Stimulated activated CD4-positive, alpha-beta T cell treated with anti-CD3 and anti-CD28 coated beads, Interleukin-4, amount 100 ng/mL, for 4 hours (primary cell): ENCODE measurements at places on chromosomes 2 and 18.

- no peak for DNase-seq
These were observed 163.9 kb upstream of the THUMPD2 start for GRCh38 chr2:39942950-39943349.

DNA sequence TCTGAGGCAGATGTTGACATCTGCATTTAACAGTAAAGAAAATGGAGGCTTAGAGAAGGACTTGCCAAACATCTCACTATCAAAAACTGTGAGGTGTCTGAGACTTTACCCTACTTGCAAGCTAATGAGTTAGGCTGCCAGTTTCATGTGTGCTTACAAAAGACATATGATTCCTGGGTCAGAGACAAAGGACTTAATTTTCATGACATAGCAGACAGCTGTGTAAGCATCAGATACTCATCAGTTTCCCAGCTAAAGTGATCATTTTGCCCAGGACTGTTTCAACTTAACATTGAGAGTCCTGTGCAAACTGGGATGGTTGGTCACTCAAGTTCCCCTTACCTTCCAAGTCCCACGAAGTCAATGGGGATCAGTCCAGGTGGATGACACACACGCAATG is 18.9 kb upstream of the DAPL1 start:
- DNase-seq, result no peak

GRCh38 chr2:178404368-178404767 is 46.6 kb downstream of the PRKRA start:
- no peak for DNase-seq

GRCh38 chr2:117321816-117322215 is 492.7 kb upstream of the DDX18 start:
- no peak for DNase-seq

GRCh38 chr2:64157792-64158191 is 13.6 kb upstream of the PELI1 start:
- DNase-seq, result no peak

- no peak for DNase-seq
These were observed 185.7 kb downstream of the HAUS1 start for GRCh38 chr18:46289931-46290330.

GRCh38 chr18:46877329-46877987 is 39.8 kb downstream of the PIAS2 start:
- no peak for DNase-seq

DNA sequence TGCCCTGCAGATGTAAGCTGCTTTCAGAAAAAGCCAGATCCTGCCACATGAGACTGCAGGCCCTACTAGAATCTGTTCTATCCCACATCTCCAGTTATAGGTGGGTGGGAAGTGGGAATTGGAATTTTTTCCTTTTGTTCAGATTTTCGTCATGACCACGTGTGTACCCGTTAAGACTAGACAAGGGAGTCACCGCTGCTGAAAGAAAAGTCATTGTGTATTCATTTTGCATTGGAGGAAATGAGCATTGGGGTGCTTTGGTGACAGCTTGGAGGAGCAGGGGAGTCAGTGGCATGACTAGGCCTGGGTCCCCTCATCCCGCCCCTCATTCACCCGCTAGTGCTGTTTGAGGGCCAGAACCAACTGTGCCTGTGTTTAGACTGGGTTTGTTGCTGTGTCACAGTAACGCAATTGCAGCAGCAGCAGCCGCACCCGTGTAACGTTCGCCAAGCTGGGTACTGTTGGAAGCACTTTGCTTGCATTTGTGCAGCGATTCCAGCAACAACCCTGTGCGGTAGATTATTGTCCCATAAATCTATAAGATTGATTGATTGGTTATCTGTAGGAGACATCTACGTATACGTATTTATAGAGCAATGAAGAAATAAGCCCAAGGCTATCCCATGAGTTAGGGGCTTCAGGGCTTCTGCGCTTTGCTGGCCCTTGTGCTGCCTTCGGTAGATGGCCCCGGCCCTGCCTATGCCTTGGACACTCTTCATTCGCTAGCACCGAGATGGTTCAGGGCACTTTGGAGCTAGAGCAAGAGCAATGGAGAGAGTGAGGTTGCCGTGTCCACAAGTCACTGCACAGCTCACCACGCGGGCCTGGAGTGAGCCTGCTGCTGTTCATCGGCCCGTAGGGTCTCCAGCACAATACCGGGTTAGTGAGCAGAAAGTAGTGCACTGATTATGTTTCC is 194.9 kb downstream of the AGAP1 start:
- no peak for DNase-seq

DNA sequence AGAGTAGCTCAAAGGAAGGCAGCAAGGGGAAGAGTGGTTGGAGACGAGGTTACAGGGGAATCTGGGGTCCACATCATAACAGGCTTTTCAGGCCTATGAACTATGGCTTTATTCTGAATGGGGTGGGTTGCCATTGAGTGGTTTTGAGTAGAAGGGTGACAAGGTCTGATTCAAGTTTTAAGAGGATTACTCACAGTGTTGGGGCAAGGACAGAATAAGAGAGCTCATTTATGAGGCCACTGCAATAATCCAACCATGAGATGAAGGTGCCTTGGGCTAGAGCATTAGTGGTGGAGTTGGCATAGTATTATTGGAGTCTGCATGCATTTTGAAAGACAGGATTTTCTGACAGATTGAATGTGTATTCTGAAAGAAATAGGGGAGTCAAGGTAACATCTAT is 315.9 kb downstream of the RNF144A start:
- no peak for DNase-seq

DNA sequence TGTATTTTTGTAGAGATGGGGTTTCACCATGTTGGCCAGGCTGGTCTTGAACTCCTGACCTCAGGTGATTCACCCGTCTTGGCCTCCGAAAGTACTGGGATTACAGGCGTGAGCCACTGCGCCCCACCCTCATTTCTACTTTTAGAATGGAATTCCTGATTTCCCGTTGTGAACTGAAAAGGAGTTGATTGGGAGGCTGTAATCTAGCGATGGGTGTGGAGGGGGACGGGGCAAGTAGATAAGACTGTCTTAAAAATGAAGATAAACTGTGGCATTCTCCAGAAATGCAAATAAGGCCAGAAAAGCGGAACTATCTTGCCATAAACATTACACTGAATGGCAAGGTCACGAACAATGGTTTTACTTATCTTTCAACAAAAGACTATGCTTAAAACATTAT is 135.4 kb downstream of the TRIB2 start:
- DNase-seq, result no peak

DNA sequence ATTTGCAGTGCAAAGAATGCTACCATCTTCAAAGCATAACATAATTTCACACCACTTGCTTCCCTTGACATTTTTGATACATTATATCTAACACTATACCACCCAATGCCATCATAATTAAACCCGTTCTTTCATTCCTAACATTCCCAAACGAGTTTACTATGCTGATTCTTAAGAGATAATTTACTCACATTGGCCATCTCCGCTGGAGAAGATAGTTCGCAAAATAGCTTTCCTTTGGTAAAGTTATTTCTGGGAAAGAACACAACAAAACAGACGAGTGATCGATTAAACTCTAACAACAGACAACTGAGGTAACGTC is 716 bp downstream of the MMADHC start:
- DNase-seq, result no peak

DNA sequence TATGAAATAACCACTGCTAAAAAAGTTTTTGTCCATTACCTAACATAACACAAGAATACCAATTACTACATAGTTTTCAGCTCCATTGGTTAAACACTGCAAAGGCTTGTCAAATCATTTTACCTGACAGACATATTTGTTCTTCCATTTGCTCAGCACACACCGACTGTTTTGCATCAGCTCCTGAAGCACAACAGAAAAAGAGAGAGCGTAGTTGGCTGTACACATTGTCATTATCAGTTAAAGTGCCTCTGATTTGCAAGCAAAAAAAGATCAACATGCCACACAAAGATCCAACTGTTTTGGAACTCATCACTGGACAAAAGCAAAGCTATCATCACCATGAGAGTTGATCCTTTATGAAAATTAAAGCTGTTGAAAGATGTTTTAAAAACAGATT is 103.8 kb downstream of the WDPCP start:
- DNase-seq, result no peak
